ENCODE measurements at places on chromosomes 11 and 22. TPM values are rescaled to one million over a fixed set of nuclear protein-coding genes. Genes with fewer than 3 reads are reported as not detected.

The ZP1 gene
- total RNA-seq = 0.36 TPM

The KCNJ1 gene
- not detected for total RNA-seq

The FGF19 gene
- not detected for total RNA-seq

The MYO7A gene
- under 0.01 TPM for total RNA-seq

The CARD18 gene
- not detected for total RNA-seq

The KRTAP5-11 gene
- total RNA-seq = not detected

- H3K36me3 ChIP-seq = no peaks in the 10 kb centered on the region
- no peak overlapping the region for H3K27ac ChIP-seq
- no peaks in the 10 kb centered on the region for H3K4me1 ChIP-seq
- no peak overlapping the region for H3K4me3 ChIP-seq
- no peaks in the 10 kb centered on the region for H3K27me3 ChIP-seq
Measured at GRCh38 chr11:122923302-122923701, 40.7 kb downstream of the JHY start.

DNA sequence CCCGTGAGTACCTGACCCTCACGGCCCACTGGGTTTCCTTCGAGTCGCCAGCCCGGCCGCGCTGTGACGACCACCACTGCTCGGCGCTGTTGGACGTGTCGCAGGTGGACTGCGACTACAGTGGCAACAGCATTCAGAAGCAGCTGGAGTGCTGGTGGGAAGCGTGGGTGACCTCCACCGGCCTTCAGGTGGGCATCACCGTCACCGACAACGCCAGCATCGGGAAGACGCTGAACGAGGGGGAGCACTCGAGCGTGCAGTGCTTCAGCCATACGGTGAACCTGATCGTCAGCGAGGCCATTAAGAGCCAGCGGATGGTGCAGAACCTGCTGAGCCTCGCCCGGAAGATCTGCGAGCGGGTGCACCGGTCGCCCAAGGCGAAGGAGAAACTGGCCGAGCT, 32.2 kb downstream of the ZBED4 start:
- no peaks in the 10 kb centered on the region for H3K27me3 ChIP-seq
- H3K27ac ChIP-seq = no peak overlapping the region
- peaks cover 3% of the 10 kb centered on the region for H3K4me1 ChIP-seq
- peaks cover 28% of the 10 kb centered on the region for H3K36me3 ChIP-seq

- H3K4me3 ChIP-seq = no peak overlapping the region
- no peaks in the 10 kb centered on the region for H3K27me3 ChIP-seq
- no peak overlapping the region for H3K27ac ChIP-seq
- no peaks in the 10 kb centered on the region for H3K4me1 ChIP-seq
- DNase-seq = no peak
- H3K36me3 ChIP-seq = no peaks in the 10 kb centered on the region
Measured at GRCh38 chr22:22112533-22113294, 130.1 kb upstream of the TOP3B start.

DNA sequence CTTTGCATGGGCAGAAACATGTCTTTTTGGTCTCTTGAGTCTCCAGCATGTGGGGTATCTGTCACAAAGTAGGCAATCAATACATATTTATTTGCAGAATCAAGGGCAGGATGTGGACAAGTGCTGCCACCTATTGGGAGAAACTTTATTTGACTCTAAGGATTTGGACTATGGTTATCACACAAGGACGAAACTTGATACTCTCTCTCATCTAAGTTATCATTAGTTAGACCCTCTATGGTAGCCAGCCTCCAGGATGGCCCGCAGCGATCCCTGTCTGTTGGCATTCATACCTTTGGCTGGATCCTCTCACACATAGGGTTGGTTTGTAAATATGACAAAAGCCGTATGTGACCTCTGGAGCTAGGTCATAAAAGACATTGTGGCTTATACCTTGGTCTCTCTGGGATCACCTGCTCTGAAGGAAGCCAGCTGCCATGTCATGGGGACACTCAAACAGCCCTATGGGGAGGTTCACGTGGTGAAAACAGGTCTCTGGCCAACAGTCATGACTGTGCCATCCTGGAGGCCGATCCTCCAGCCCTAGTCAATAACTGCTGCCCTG, 1.1 kb upstream of the FBXO7 start:
- peak overlapping the region; percentile 87 for H3K4me3 ChIP-seq
- DNase-seq = peak; percentile 78
- no peaks in the 10 kb centered on the region for H3K36me3 ChIP-seq

GRCh38 chr22:43002202-43002586, 12.8 kb downstream of the PACSIN2 start:
- DNase-seq = peak; percentile 78
- H3K4me1 ChIP-seq = peaks cover 72% of the 10 kb centered on the region
- peak overlapping the region; percentile 19 for H3K4me3 ChIP-seq
- H3K27me3 ChIP-seq = no peaks in the 10 kb centered on the region

- H3K4me3 ChIP-seq = no peak overlapping the region
- no peaks in the 10 kb centered on the region for H3K36me3 ChIP-seq
- no peak overlapping the region for H3K27ac ChIP-seq
- no peaks in the 10 kb centered on the region for H3K4me1 ChIP-seq
Measured at GRCh38 chr11:56841210-56841810, 92.8 kb upstream of the OR9G4 start.

DNA sequence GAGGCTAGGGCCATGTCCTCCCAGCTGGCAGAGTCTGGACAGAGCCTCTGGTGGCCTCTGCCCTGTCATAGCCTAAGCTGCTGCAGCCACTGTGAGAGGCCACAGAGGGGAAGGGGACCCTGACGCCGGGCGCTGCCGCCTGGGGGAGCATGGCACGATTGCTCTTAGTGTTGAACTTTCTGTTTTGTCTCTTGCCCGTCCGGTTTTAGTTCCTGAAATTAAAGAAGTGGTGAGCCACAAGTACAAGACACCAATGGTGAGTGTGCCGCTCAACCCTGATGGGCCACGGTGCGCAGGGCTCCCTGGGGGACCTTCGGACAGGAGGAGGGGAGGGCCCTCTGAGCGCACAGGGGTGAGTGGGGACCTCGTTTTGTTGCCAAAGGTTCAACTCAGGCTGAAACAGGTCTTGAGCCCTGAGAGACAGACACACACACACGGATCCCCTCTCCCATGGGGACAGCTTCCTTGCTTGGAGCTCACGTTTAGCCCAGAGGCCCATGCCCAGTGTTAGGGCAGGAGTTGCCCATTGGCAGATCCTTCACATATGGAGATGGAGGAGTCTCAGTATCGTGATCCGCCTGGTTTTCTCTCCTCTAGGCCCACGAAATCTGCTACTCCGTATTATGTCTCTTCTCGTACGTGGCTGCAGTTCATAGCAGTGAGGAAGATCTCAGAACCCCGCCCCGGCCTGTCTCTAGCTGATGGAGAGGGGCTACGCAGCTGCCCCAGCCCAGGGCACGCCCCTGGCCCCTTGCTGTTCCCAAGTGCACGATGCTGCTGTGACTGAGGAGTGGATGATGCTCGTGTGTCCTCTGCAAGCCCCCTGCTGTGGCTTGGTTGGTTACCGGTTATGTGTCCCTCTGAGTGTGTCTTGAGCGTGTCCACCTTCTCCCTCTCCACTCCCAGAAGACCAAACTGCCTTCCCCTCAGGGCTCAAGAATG, 23.8 kb downstream of the MYBPC3 start:
- DNase-seq = peak; percentile 49
- peaks cover 15% of the 10 kb centered on the region for H3K36me3 ChIP-seq
- H3K4me3 ChIP-seq = no peak overlapping the region
- H3K27ac ChIP-seq = no peak overlapping the region
- H3K4me1 ChIP-seq = no peaks in the 10 kb centered on the region
- H3K27me3 ChIP-seq = no peaks in the 10 kb centered on the region

- H3K36me3 ChIP-seq = no peaks in the 10 kb centered on the region
- no peak overlapping the region for H3K27ac ChIP-seq
- H3K27me3 ChIP-seq = no peaks in the 10 kb centered on the region
- DNase-seq = no peak
- no peaks in the 10 kb centered on the region for H3K4me1 ChIP-seq
- H3K4me3 ChIP-seq = no peak overlapping the region
Measured at GRCh38 chr11:61912530-61912898, 4.9 kb downstream of the RAB3IL1 start.

- no peaks in the 10 kb centered on the region for H3K36me3 ChIP-seq
- no peak for DNase-seq
- no peak overlapping the region for H3K27ac ChIP-seq
- H3K27me3 ChIP-seq = peaks cover 28% of the 10 kb centered on the region
- no peaks in the 10 kb centered on the region for H3K4me1 ChIP-seq
Measured at GRCh38 chr11:45725121-45725520, 59.7 kb upstream of the CHST1 start.

DNA sequence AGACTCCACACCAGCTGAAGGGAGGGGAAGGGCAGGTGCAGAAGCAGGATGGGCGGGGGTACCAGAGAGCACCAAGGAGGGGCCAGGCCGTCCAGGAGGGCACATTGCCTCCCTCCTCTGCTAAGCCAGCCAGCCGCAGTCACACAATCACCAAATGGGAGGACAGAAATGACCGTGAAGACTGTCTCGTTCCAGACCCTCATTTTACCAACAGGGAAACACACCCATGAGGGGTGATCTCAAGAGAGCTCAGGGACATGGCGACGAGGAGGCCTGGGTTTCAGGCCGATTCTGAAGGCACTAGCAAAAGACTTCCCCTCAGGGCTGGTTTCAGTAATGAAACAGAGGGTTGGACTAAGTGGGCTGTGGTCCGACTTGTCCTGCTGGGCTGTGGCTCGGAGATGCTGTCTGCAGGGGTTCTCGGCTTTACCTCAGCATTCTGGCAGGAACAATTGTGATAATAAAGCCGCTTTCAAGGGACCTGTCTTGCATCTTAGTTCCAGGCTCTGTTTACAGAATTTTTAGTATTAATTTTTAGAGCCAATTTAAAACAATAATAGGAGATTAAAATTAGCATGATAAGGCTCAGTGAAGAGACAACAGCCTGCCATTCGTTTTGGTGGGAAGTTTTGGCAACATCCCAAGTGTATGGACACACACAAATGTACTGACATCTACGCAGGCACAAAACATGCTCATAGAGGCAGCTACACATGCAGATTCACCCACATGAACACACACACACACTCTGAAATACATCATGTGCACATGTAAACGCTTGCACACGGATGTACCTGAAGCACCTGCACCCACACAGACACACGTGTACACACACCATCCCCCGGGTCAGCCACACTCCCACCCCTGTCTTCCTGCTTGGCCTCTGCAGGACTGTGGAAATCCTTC, 2.0 kb upstream of the B3GAT1 start:
- H3K27me3 ChIP-seq = peaks cover 29% of the 10 kb centered on the region
- no peak overlapping the region for H3K27ac ChIP-seq
- H3K4me1 ChIP-seq = no peaks in the 10 kb centered on the region
- H3K36me3 ChIP-seq = no peaks in the 10 kb centered on the region
- no peak overlapping the region for H3K4me3 ChIP-seq

- H3K4me1 ChIP-seq = no peaks in the 10 kb centered on the region
- no peaks in the 10 kb centered on the region for H3K36me3 ChIP-seq
- DNase-seq = no peak
- no peak overlapping the region for H3K4me3 ChIP-seq
- no peak overlapping the region for H3K27ac ChIP-seq
Measured at GRCh38 chr11:24759742-24760141, 262.9 kb downstream of the LUZP2 start.

DNA sequence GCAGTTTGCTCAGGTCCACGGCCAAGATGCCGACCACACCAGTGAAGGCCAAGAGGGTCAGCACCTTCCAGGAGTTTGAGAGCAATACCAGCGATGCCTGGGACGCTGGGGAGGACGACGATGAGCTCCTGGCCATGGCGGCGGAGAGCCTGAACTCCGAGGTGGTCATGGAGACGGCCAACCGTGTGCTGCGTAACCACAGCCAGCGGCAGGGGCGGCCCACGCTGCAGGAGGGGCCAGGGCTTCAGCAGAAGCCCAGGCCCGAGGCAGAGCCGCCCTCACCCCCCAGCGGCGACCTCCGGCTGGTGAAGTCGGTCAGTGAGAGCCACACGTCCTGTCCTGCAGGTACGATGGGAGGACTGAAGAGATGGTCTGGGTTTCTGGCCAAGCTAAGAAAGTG, 31.0 kb downstream of the TBC1D22A start:
- DNase-seq = no peak
- H3K27me3 ChIP-seq = no peaks in the 10 kb centered on the region
- H3K27ac ChIP-seq = no peak overlapping the region
- peaks cover 10% of the 10 kb centered on the region for H3K36me3 ChIP-seq

GRCh38 chr11:103210543-103210942, 101.3 kb downstream of the DYNC2H1 start:
- no peaks in the 10 kb centered on the region for H3K36me3 ChIP-seq
- H3K4me3 ChIP-seq = no peak overlapping the region
- no peaks in the 10 kb centered on the region for H3K27me3 ChIP-seq
- no peak overlapping the region for H3K27ac ChIP-seq
- peaks cover 1% of the 10 kb centered on the region for H3K4me1 ChIP-seq
- no peak for DNase-seq

DNA sequence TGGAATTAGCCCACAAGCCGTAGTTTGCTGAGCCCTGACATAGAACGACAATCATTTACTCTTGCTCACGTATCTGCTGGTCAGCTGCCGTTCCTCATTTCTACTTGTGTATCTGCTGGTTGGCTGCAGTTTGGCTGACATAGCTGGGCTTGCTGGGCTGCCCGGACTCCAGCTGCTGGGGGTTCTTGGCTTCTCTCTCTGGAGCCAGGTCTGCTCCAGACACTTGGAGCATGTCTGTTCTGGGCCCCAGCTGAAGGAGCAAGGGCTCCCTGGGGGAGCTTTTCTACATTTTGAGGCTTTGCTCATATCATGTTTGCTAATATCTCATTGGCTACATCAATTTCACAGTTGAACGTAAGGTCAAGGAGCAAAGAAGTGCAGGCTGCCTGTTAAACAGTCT, 47.3 kb downstream of the PRDM11 start:
- no peaks in the 10 kb centered on the region for H3K27me3 ChIP-seq
- no peak overlapping the region for H3K27ac ChIP-seq
- DNase-seq = no peak
- no peaks in the 10 kb centered on the region for H3K36me3 ChIP-seq

DNA sequence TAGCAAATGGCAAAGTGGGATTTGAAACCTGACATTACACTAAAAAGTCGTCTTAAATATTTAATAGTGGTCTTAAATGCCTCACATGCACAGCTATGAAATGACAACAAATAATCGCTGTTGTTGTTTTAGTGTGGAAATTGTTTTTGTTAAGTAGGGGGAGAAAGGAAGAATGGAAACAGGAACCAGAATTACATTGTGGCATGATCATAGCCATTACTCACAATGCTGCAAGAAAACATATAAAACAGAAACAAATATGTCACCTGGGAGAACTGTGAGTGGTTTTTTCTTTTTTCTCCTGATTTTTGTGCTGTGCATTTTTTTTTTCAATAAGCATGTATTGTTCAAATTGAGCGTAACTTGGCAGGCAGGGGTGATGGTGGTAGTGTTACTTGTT, 22.9 kb downstream of the FAM76B start:
- DNase-seq = no peak
- no peaks in the 10 kb centered on the region for H3K36me3 ChIP-seq
- no peak overlapping the region for H3K4me3 ChIP-seq

- H3K27ac ChIP-seq = no peak overlapping the region
- no peaks in the 10 kb centered on the region for H3K36me3 ChIP-seq
- peak; percentile 17 for DNase-seq
- H3K4me1 ChIP-seq = no peaks in the 10 kb centered on the region
Measured at GRCh38 chr11:64786308-64786707, 8.0 kb upstream of the SF1 start.

DNA sequence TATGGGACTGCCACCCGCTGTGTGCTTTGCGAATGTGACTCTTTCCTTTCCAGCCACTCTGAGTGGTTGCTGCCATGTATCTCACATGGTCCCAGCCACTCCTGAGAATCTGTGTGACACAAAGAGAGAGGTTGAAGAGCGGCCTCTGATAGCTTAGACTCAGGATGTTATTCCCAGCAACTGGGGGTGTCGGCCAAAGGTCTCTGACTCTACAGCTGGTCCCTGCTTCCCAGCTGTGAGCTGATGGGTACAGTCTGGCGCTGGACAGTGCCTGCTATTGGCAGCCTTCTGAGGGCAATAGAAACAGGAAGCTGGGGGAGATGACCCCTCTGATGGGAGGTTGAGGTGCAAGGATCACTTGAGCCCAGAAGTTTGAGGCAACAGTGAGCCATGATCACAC, 105.1 kb downstream of the RRAS2 start:
- DNase-seq = no peak
- H3K4me3 ChIP-seq = no peak overlapping the region
- H3K36me3 ChIP-seq = no peaks in the 10 kb centered on the region
- peaks cover 18% of the 10 kb centered on the region for H3K27me3 ChIP-seq
- no peak overlapping the region for H3K27ac ChIP-seq
